ENCODE measurements at places on chromosomes 6 and 20.

- no peak for DNase-seq
Observed at GRCh38 chr20:59207235-59207634, 43.6 kb downstream of the ZNF831 start.

DNA sequence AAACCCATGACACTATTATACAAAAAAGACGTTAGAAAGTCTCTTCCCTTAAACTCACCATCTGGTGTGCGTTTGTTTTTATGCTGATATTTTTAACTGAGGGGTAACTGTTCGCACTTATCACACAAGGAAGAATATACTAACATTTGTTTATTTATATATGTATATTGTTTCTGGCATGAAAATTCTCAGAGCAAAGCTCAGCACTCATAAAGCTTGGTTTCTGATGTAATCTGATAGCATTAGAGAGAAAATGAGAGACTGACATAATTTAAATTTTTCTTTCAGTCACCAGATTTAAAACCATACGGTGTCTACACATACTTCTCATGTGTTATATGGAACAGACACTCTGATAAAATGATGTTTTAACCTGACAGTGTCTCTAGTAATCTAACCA lies 6.9 kb downstream of the BLOC1S5 start:
- DNase-seq, result no peak

- no peak for DNase-seq
Observed at GRCh38 chr20:11350126-11351005, 567.3 kb upstream of the BTBD3 start.

DNA sequence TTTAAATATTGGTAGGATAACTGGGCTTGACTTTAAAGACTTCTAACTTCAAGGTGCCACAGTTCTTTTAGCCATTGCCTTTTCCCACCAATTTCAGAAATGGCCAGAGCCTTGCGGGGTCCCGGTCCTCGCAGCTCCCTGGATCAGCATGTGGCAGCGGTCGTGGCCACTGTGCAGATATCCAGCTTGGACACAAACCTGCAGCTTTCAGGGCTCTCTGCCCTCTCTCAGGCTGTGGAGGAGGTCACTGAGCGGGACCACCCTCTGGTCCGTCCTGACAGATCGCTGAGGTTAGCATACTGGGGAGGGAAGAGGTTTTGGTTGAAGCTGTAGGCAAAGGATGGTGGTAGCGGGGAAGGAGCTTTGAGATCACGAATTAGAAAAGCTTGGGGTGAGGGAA lies 6.4 kb downstream of the CUL9 start:
- no peak for DNase-seq

DNA sequence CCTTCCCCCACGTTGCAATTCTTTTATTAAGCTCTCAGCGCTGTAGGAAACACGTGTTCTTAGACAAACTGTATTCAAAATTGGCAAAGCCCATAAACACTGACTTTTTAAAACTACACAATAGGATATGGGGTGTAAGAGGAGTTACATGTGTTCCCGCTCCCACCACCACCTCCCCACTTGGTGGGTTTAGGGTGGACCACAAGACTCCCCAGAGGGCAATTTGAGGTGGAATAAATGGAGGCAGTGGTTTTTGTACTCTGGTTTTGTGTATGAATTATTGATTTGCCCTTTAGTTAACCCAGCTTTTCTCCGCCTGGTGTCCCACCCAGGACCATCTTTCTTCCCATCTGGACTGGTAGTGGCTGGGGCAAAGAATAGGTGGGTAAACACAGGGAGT lies 3.7 kb downstream of the UQCC2 start:
- DNase-seq, result no peak
